Frontal cortex (tissue), 4 donors: ENCODE measurements at places on chromosomes 5 and 9. TPM values are rescaled to one million over a fixed set of nuclear protein-coding genes. Genes with fewer than 3 reads are reported as not detected.

The NDUFB6 gene
- 44.8 TPM for total RNA-seq

The EXOSC2 gene
- total RNA-seq: 48.5 TPM

The ENTPD2 gene
- 0.82 TPM for total RNA-seq

The PCDHB14 gene
- total RNA-seq: 12.6 TPM

The ACOT12 gene
- total RNA-seq: 1.6 TPM

The TGFBI gene
- 4.9 TPM for total RNA-seq

The TMEM252 gene
- not detected for total RNA-seq

The PCDHB16 gene
- total RNA-seq: 5.3 TPM

The HSPB3 gene
- total RNA-seq: 6.9 TPM

The PLAC8L1 gene
- total RNA-seq: 0.82 TPM

The FER gene
- 75.4 TPM for total RNA-seq

The GPRIN1 gene
- total RNA-seq: 101 TPM

The OR13C3 gene
- total RNA-seq: not detected

The DCTN3 gene
- 165 TPM for total RNA-seq

The ADCY2 gene
- total RNA-seq: 20.4 TPM

The BRD8 gene
- 41.2 TPM for total RNA-seq

The CDH9 gene
- total RNA-seq: 31.4 TPM

The RFESD gene
- 1.2 TPM for total RNA-seq

The RASGRF2 gene
- total RNA-seq: 12.2 TPM

The IL4 gene
- not detected for total RNA-seq

The GFI1B gene
- 0.41 TPM for total RNA-seq

The HAPLN1 gene
- total RNA-seq: 5.7 TPM

The TMEM215 gene
- total RNA-seq: 0.82 TPM

The WNK2 gene
- total RNA-seq: 12.6 TPM

The AJM1 gene
- total RNA-seq: 0.82 TPM

The KCNIP1 gene
- total RNA-seq: 15.5 TPM

The CDC42SE2 gene
- total RNA-seq: 144 TPM

The DPYSL3 gene
- total RNA-seq: 888 TPM

The ENHO gene
- total RNA-seq: 53.4 TPM

The GABBR2 gene
- 39.9 TPM for total RNA-seq

The IRF1 gene
- 1.2 TPM for total RNA-seq

The CATSPER3 gene
- total RNA-seq: 0.82 TPM

The ANKRD18A gene
- 1.6 TPM for total RNA-seq

The IFNK gene
- total RNA-seq: not detected

The OR1J2 gene
- not detected for total RNA-seq

The OSTF1 gene
- total RNA-seq: 11.8 TPM

The KIAA0825 gene
- 41.2 TPM for total RNA-seq

The RFX3 gene
- 72.2 TPM for total RNA-seq

The ADRB2 gene
- 0.82 TPM for total RNA-seq

The ANKH gene
- 62.8 TPM for total RNA-seq
